ENCODE measurements at places on chromosomes 4 and X.

GRCh38 chrX:107600366-107600765, 27.9 kb upstream of the PRPS1 start:
- H3K27me3 ChIP-seq, result peaks cover 3% of the 10 kb centered on the region
- no peak overlapping the region for H3K4me3 ChIP-seq
- no peaks in the 10 kb centered on the region for H3K4me1 ChIP-seq
- no peak overlapping the region for H3K27ac ChIP-seq
- no peak for DNase-seq
- H3K36me3 ChIP-seq, result no peaks in the 10 kb centered on the region

- H3K27me3 ChIP-seq, result no peaks in the 10 kb centered on the region
- H3K4me3 ChIP-seq, result no peak overlapping the region
- H3K36me3 ChIP-seq, result no peaks in the 10 kb centered on the region
- no peak for DNase-seq
- H3K27ac ChIP-seq, result no peak overlapping the region
These were observed 949.0 kb downstream of the C4orf33 start for GRCh38 chr4:130044788-130045531.

DNA sequence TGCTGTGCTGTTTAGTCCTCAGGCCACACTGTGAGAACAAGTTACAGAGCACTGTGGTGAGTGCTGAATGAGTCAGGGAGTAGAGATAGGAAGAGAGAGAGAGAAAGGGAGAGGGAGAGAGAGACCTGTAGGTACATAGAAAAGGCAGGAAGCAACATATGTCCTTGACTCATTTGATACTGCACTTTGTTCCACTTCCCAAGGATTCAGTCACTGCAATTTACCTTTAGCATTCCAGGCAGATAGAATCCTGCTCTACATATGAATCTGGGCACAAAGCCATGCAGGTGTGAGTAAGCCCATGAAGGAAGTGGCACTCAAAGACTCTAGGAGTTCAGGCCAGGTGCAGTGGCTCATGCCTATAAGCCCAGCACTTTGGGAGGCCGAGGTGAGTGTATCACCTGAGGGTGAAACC, 1.0 kb upstream of the DAPP1 start:
- H3K36me3 ChIP-seq, result peaks cover 11% of the 10 kb centered on the region
- H3K27me3 ChIP-seq, result no peaks in the 10 kb centered on the region
- peaks cover 33% of the 10 kb centered on the region for H3K4me1 ChIP-seq
- peak overlapping the region; percentile 51 for H3K4me3 ChIP-seq

DNA sequence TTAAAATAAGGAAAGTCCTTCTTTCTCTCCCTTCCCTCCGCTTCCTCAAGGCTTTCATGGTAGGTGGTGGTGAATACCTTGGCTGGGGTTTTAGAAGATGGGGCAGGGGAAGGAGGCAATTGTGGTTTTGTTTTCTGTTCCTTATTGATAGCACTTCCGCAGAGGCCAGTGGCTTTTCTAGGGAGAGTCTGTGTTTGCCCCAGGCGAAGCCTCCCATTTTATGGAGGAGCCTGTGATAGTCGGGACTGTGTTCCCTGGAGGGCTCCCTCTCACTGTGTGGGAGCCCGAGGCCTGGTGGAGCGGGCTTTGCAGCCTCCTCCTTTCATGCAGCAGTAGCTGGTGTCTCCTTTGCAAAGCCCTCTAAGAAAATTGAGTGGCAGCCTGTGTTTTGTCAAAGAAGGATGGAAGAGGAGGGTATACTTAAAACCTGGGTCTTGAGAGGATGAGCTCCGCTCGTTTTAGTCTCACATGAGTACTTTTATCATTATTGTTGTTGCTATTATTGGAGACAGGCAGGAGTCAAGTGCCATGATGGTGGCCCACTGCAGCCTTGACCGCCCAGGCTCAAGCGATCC, 29.8 kb upstream of the STOX2 start:
- H3K4me1 ChIP-seq, result no peaks in the 10 kb centered on the region
- H3K27me3 ChIP-seq, result peaks cover 4% of the 10 kb centered on the region
- no peak overlapping the region for H3K4me3 ChIP-seq
- H3K27ac ChIP-seq, result no peak overlapping the region

GRCh38 chr4:8336412-8337075, 67.0 kb downstream of the HTRA3 start:
- no peak for DNase-seq
- H3K27me3 ChIP-seq, result peaks cover 5% of the 10 kb centered on the region
- H3K4me3 ChIP-seq, result no peak overlapping the region
- H3K4me1 ChIP-seq, result no peaks in the 10 kb centered on the region

- no peaks in the 10 kb centered on the region for H3K27me3 ChIP-seq
- H3K27ac ChIP-seq, result no peak overlapping the region
- H3K4me1 ChIP-seq, result no peaks in the 10 kb centered on the region
- DNase-seq, result no peak
These were observed 115.6 kb upstream of the TLL1 start for GRCh38 chr4:165757451-165757850.

- H3K27ac ChIP-seq, result no peak overlapping the region
- H3K4me3 ChIP-seq, result no peak overlapping the region
- peaks cover 4% of the 10 kb centered on the region for H3K27me3 ChIP-seq
- H3K36me3 ChIP-seq, result no peaks in the 10 kb centered on the region
- H3K4me1 ChIP-seq, result peaks cover 6% of the 10 kb centered on the region
These were observed 36.8 kb upstream of the REST start for GRCh38 chr4:56870946-56871345.

- no peaks in the 10 kb centered on the region for H3K27me3 ChIP-seq
- DNase-seq, result no peak
- no peaks in the 10 kb centered on the region for H3K36me3 ChIP-seq
These were observed 16.1 kb upstream of the FAM47E start for GRCh38 chr4:76235407-76235806.

- H3K4me3 ChIP-seq, result no peak overlapping the region
- peaks cover 7% of the 10 kb centered on the region for H3K4me1 ChIP-seq
- no peaks in the 10 kb centered on the region for H3K36me3 ChIP-seq
- H3K27ac ChIP-seq, result no peak overlapping the region
These were observed 411.9 kb upstream of the EMCN start for GRCh38 chr4:100929758-100930157.

DNA sequence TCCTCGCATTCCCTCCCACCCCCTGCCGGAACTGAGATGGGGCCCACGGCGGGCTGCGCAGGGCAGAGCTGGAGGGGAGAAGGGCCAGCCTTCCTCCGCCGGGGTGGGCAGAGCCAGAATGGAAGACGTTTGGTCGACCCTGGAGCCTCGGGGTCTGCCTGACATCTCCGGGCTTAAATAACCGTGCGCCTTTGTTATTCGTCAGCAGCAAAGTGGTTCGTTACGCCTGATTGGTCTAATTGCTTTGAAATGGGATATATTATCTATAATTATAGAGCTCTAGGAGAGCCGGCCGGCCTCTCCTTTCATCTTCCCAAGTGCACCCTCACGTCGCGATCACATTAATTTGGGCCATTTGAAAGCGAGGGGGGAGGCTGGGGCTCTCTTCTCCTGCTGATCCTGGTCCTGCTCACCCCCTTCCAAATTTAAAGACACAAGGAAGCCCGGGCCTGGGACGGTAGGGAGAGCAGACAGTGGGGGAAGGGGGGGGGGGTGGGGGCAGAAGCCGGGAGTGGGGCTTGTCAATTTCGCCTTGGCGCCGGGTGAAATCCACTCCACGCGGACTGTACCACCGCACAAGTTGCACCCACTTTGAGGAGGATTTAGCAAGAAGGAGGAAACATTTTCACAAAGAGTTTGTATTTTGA, 4.7 kb upstream of the MSX1 start:
- no peak for DNase-seq
- peaks cover 7% of the 10 kb centered on the region for H3K36me3 ChIP-seq
- peaks cover 25% of the 10 kb centered on the region for H3K27me3 ChIP-seq
- no peak overlapping the region for H3K27ac ChIP-seq

- no peaks in the 10 kb centered on the region for H3K4me1 ChIP-seq
- DNase-seq, result no peak
- peaks cover 3% of the 10 kb centered on the region for H3K27me3 ChIP-seq
- no peak overlapping the region for H3K4me3 ChIP-seq
- no peak overlapping the region for H3K27ac ChIP-seq
These were observed 105.1 kb downstream of the CLDN22 start for GRCh38 chr4:183214912-183215488.

GRCh38 chr4:123043793-123044425, 121.5 kb upstream of the NUDT6 start:
- H3K27me3 ChIP-seq, result no peaks in the 10 kb centered on the region
- no peak overlapping the region for H3K27ac ChIP-seq
- no peak for DNase-seq
- no peaks in the 10 kb centered on the region for H3K4me1 ChIP-seq

DNA sequence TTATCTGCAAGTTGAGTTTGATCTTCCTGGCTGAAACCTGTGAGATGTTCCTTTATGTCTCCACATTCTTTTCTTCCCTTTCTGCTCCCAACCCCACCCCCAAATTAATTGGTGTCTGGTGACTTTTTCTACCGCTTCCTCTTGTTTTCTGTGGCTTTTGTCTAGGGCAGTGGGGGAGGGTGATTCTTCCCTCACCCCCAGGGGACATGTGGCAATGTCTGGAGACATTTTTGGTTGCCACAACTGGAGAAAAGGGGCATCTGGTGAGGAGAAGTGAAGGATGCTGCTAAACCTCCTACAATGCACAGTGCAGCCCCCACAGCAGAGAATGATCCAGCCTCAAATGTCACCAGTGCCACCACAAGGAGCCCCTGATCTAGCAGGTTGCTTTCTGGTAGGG, 152.9 kb downstream of the NHS start:
- H3K27me3 ChIP-seq, result peaks cover 7% of the 10 kb centered on the region
- no peak overlapping the region for H3K4me3 ChIP-seq
- no peak for DNase-seq
- H3K36me3 ChIP-seq, result no peaks in the 10 kb centered on the region

DNA sequence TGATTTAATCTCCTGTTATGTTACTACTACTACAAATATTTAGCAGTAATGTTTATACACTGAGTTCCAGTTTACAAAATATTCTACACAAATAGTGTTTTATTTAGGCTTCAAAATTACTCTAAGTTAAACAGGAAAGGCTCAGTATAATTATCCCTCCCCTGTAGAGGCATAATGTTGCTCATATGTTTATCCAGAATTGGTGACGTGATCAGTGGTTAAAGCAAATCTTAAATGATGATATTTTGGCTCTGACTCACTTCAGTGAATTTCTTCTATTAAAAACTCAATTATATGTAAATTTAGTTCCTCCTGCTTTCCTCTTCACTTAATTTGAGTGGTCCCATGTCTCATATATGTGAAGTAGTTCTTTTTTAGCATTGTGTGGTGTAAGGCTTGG, 438.5 kb downstream of the ADGRL3 start:
- no peak overlapping the region for H3K27ac ChIP-seq
- H3K4me1 ChIP-seq, result no peaks in the 10 kb centered on the region
- no peak for DNase-seq
- H3K36me3 ChIP-seq, result no peaks in the 10 kb centered on the region

GRCh38 chr4:52260514-52261210, 209.6 kb downstream of the SPATA18 start:
- no peaks in the 10 kb centered on the region for H3K36me3 ChIP-seq
- H3K4me3 ChIP-seq, result no peak overlapping the region
- DNase-seq, result no peak
- H3K27ac ChIP-seq, result no peak overlapping the region
- H3K4me1 ChIP-seq, result no peaks in the 10 kb centered on the region
- no peaks in the 10 kb centered on the region for H3K27me3 ChIP-seq

DNA sequence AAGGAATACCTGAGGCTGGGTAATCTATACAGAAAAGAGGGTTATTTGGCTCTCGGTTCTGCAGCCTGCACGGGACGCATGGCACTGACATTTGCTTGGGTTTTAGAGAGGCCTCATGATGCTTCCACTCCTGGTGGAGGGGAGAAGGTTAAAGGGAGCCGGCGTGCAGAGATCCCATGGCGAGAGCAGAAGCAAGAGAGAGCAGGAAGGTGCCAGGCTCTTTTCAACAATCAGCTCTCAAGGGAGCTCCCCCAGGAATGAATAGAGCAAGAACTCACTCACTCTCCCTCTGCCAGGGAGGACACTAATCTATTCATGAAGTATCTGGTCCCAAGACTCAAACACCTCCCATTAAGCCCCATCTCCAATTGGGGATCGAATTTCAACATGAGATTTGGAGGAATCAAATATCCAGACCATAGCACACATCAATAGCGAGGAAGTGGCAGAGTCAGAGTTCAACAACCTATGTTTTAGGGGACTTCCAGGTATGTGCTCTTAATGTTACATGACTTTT, 109.8 kb downstream of the SORBS2 start:
- H3K36me3 ChIP-seq, result peaks cover 2% of the 10 kb centered on the region
- H3K4me3 ChIP-seq, result no peak overlapping the region

- no peak for DNase-seq
- H3K27me3 ChIP-seq, result peaks cover 29% of the 10 kb centered on the region
- H3K4me1 ChIP-seq, result peaks cover 30% of the 10 kb centered on the region
These were observed 56.4 kb downstream of the MAML3 start for GRCh38 chr4:140097572-140097971.

DNA sequence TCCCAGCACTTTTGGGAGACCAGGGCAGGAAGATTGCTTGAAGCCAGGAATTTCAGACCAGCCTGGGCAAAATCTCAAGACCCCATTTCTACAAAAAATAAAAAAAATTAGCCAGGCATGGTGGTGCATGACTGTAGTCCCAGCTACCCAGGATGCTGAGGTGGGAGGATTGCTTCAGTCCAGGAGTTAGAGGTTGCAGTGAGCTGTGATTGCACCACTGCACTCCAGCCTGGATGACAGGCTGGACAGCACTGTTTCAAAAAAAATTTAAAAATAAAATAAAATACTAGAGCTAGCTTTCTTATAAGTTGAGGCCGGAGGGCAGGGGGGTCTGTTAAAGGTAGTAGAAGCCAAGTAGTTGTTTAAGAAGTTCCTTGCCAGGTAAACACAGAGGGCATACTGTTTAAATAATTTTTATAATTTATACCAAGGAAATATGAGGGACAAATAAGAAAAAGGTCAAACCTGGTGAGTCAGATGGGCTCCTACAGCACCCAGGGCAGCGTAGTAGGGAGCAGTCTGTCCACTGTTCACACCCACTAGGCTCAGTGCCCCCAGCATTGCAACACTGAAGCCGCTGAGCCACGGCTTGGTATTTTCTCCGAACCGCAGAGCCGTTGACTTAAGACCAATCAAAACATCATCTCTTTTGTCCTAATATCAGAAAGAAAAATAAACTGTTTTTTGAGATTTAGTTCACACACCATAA, 17.3 kb downstream of the COQ2 start:
- peaks cover 14% of the 10 kb centered on the region for H3K4me1 ChIP-seq
- no peaks in the 10 kb centered on the region for H3K27me3 ChIP-seq

GRCh38 chrX:88146577-88146976, 600.4 kb upstream of the CPXCR1 start:
- H3K36me3 ChIP-seq, result no peaks in the 10 kb centered on the region
- no peak overlapping the region for H3K4me3 ChIP-seq
- no peaks in the 10 kb centered on the region for H3K27me3 ChIP-seq

DNA sequence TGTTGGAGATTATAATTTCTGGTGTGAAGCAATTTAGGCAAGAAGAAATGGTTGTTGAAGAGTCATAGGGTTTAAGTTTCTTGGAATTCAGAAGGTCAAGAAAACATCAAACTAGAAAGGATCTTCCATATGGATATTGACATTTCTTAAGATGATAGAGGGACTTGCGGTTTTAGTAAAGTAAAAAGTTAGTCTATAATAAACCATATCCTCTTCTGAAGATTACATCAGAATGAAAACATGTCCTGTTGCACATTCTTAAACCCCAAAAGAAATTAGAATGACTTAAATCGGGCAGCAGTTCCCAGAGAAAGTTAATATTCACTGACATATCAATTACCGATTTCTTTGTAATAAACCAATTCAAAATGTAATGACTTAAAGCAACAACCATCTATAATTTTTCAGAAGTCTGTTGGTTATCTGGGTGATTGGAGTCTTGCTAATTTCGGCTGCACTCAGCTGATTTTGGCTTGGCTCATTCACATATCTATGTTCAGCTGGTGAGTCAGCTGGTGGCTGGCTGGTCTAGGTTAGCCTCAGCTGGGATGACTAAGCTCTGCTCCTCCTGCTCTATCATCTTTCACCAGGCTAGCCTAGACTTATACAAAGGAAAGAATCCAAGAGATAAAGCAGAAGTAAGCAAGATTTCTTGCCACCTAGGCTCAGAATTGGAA, 24.4 kb upstream of the DYNLT3 start:
- peaks cover 3% of the 10 kb centered on the region for H3K4me1 ChIP-seq
- peaks cover 4% of the 10 kb centered on the region for H3K27me3 ChIP-seq
- no peak overlapping the region for H3K27ac ChIP-seq
- H3K4me3 ChIP-seq, result no peak overlapping the region
- DNase-seq, result no peak

All from memory B cell (primary cell).